ENCODE measurements at places on chromosomes 6 and 20.

GRCh38 chr6:135030056-135030473 is 24.6 kb downstream of the HBS1L start:
- no peak for DNase-seq

DNA sequence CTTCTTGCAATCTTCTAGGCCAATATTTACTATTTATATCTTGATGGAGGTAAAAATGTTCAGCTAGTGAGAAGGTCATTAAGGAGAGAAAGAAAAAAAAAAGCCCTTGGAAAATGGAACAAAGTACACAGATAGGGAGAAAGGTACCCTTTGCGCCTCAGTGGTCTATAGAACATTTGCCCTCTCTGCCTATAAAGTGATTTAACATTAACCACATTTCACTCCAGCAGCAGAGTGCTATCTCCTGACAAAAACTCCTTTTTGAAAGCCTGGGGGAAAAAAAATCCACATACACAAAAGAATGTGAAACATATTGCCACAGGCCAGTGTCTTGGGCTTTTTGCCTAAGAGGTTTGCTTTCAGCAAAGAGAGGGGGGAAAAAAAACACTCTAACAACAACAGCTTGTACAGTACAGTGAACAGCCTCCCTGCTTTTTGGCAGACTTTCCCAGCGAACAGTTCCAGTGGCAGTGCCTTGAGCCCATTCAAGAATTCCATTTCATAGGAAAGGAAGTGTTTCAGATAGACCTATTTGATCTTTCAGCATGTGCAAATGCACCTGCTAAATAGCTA is 695 bp downstream of the ARHGAP18 start:
- DNase-seq: peak; percentile 84

GRCh38 chr6:142671791-142672190 is 273.2 kb downstream of the HIVEP2 start:
- no peak for DNase-seq

- DNase-seq: no peak
Observed at GRCh38 chr6:41025966-41026530, 13.0 kb downstream of the UNC5CL start.

- peak; percentile 96 for DNase-seq
Observed at GRCh38 chr6:129500958-129501739, 208.8 kb downstream of the ARHGAP18 start.
